ENCODE measurements at places on chromosomes 3 and 15.

- DNase-seq: peak; percentile 15
Measured at GRCh38 chr15:53976844-53977392, 1.3 kb upstream of the UNC13C start.

GRCh38 chr3:88626456-88627120 is 476.8 kb downstream of the C3orf38 start:
- no peak for DNase-seq

- no peak for DNase-seq
Measured at GRCh38 chr3:40464339-40465110, 7.4 kb downstream of the RPL14 start.

GRCh38 chr3:61832375-61833229 is 271.2 kb downstream of the PTPRG start:
- no peak for DNase-seq

DNA sequence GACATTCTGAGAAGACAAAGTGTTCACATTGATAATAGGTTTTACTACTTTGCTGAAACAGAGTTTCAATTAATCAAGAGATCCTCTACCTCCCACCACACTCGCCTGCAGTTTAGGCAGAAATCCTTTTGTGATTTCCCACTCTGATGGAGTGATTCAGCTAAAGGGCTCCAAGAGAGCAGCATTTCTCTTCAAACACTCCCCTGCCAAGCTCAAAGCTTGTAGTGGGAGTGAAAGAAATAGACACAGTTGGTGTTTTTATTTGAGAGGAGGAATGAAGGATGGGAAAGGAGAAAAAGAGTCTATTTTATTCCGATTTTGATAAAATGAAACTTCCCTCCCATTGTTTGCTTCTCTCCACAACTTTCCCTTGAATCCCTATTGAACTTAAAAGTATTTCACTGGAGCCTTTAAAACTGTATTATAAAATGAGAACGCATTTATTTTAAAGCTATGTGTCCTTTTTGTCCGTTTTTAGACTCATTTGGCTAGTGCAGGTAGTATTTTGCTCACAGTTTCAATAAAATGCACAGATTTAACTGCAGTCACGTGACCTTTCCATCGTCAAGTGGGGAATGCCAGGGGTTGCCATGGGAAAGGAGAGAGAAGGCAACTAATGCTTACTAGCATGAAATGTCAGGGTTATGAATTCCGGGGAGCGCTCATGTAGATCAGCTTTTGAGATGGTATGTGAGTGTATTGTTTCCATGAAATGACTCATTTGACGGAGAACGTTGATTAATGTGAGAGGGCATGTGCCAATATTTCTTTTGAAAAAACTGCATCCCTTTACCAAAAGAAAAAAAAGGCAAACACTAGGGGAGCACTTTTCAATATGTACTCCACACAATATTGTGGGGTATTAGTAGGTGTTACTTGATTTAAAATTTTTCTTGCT is 7.7 kb upstream of the OSBPL11 start:
- no peak for DNase-seq

- no peak for DNase-seq
Measured at GRCh38 chr3:178059119-178059518, 477.1 kb upstream of the KCNMB2 start.

GRCh38 chr3:51681453-51681852 is 10.4 kb downstream of the TEX264 start:
- DNase-seq: no peak

DNA sequence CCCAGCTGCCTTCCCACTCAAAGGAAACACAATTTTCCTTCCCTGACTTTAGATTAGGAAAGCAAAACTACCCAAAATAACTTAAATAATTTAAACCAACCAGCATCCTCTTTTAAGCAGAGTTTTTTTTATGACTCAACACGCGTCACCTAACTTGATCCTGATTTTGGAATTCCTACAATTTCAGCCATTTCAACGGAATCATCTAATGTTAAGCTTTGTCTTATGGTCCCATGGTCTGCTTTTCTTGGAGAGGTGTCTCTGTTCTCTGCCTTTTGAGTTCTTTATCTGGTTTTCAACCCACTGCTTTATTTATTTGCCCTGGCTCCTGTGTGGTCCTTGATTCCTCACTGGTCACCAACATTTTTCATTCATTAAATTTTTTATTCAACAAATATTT is 219.2 kb upstream of the ARHGEF26 start:
- no peak for DNase-seq

All from urinary bladder (tissue), 4 donors.